GM19239 (cell line): ENCODE measurements at places on chromosomes 5 and 9.

GRCh38 chr5:78132507-78132906 is 162.0 kb downstream of the AP3B1 start:
- DNase-seq = no peak

DNA sequence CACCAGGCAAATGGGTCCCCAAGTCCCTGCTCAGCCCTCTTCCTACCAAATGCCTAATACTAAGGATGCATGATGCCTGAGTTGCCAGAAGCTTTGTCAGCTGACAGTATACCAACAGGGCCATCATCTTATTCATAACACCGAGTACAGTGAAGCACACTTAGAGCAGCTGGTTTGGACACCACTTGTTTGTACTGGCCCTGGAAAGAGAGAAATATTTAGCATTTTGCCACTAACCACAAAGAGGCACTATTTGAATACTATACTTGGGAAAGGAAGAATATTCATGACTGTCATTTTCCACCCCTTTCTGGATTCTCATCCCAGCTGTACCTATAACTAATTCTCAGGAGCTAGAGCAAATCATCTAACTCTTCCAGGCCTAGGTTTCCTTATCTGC is 364.4 kb upstream of the KIF2A start:
- no peak for DNase-seq

- DNase-seq = no peak
Measured at GRCh38 chr5:150157168-150157567, 1.5 kb upstream of the PDGFRB start.

- no peak for DNase-seq
Measured at GRCh38 chr5:14773588-14773987, 98.0 kb downstream of the ANKH start.

DNA sequence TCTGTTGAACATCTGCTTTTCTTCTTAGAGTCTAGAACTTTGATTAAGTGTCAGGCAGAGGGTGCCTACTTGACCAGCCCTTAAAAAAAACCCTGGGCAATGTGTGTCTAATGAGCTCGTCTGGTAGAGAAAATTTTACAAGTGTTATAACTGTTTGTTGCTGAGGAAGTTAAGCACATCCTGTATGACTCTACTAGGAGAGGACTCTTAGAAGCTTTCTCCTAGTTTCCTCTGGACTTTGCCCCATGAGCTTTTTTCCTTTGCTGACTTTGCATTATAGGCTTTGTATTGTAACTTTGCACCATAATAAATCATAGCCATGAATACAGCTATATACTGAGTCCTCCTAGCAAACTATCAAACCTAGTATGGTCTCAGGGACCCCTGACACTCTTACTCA is 39.4 kb downstream of the GNG10 start:
- no peak for DNase-seq

DNA sequence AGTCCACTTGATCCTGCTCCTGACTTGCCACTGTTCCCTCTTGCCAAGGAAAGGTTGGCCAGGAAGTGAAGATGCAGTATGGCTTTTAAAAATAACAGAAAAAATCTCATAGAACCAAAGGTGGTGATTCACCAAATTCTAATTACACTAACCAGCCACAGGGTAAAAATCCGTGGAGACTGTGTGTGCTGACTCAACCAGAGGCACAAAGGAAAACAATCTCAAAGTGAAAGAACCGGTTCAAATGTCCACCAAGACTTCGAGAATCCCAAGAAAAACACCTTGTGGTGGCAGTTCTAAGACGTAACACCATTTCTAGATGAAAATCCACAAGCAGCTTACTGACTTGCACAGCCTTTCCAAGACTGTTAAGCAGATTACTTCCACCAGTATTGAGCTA is 279.1 kb downstream of the TLE1 start:
- no peak for DNase-seq

DNA sequence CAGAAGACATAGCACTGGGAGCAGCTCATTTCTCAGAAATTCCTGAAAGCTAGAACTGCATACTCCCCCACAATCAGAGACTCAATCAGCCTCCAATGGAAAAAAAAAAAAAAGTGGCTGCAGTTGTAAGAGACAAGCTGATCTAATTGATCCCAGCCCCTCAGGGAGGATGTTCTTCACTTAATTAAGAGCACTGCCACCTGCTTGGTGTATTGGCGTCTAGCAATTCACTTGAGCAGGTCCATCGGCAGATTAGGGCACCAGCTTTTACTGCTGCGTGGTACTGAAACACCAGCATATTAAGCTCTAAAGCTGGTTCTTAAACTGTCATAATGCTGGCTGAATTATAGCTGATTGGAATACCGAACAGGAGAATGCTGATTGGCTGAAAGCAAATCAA is 1890.1 kb upstream of the WWC1 start:
- no peak for DNase-seq

DNA sequence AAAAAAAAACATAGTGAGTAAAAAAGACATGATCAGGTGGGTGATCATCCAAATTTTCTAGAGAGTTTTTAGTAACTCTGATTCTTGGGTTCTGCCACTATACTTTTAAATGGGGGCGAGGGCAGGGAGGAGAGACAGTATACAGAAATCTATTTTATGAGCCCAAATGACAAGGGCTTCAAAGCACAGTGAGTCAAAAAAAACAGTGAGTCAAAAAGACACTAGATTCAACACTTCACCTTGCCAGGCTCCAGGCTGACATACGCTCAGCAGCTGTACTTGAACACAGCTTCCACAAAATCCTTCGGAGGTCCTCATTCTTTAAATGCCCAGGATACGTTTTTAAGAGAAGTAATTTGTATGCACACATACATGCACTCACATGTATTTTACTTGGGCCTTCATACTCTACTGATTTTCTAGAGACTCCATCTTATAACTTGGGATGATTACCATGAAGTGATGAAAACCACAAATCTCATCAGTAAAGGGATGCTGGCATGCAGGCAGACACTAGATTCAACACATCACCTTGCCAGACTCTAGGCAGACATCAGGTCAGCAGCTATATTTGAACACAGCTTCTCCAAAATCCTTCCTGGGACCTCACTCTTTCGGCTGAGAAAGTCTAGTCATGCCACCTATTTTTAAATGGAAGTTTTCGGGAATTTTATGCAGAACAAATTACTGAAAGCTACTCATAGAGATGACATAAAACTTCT is 28.8 kb downstream of the NR3C1 start:
- DNase-seq = no peak

DNA sequence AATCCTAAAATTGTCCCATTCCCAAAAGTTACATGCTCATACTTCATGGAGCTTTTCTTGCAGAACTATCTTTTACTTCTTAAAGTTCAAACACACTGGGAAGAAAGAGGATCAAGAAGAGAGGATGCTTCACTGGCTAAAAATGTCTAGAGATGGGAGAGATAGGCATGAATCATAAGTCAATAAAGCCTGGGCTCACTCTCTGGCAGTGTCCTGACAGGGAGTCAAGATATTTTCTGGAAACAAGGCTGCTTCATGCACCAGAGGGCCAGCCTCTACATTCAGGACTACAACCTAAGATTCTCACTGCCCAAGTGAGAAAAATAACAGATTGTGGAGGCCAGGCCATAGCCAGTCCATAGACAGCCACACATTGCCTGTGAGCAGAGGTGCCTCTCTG is 1358.4 kb downstream of the EFNA5 start:
- no peak for DNase-seq

DNA sequence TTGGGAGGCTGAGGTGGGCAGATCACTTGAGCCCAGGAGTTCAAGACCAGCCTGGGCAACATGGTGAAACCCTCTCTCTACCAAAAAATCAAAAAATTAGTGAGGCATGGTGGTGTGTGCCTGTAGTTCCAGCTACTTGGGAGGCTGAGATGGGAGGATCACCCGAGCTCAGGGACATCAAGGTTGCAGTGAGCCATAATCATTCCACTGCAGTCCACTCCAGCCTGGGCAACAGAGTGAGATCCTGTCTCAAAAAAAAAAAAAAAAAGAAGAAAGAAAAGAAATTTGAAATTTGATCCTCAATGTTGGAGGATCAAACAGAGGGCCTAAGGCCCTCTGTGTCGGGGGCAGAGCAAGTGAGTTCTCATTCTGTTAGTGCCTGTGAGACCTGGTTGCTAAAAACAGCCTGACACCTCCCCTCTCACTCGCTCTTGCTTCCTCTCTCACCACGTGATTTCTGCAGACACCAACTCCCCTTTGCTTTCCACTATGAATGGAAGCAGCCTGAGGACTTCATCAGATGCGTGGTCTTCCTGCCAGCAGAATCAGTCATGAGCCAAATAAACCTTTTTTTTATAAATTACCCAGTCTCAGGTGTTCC is 8.4 kb upstream of the GOLPH3 start:
- no peak for DNase-seq

GRCh38 chr5:131966551-131966950 is 21.1 kb upstream of the MEIKIN start:
- no peak for DNase-seq

DNA sequence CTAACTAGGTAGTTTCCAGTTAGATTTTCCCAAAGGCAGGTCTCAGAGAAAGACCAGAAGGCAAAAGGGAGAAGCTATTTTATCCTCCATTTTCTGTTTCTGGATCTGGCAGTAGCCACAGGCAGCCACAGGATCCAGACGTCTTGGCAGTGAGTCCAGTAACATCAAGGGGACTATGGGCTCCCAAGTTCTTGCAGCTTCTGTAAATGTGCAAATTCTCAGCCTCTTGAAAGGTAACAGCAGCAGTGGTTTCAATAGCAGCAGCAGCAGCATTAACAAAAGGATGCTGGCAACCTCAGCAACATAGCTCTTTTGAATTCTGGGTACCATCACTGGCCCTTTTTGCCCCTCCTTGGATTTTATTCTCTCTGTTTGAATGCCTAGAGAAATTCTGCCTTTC is 27.1 kb upstream of the IL33 start:
- DNase-seq = no peak

DNA sequence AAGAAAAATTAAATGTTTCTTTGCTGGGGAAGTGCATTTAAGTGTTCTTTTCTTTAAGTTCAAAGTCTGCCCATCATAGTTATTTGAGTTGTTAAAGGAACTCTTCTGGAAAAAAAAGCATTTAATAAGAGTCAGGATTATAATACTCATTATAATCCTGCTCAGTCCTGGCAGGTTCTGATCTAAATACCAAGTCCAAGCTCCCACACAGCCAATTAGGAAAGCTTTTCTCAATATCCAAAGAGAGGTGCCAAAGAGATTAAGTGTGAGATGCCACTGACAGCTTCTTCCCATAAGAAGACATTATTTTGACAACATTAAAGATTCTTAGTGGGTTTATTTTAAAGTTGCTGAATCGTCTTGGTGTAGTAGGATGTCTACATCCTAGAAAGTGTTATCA is 235.2 kb upstream of the DAB2 start:
- no peak for DNase-seq

DNA sequence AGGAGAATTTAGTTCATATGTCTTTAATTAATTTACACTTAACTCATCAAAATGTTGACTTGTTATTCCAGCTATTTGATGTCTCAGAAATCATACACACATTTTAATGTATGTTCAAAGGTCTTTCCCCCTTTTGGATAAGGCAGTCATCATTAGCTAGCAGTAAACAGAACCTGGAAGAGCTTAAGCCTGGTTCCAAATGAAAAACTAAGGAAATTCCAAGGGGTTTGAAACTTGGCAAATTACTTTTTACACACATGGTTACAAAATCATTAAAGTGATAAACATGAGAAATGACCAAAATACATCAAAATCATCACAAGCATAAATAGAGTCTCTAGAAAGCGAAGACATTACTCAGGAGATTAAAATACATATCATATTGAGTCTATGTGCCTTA is 359.8 kb upstream of the ZNF608 start:
- DNase-seq = no peak

GRCh38 chr5:53448851-53449250 is 31.6 kb upstream of the FST start:
- DNase-seq = no peak

- DNase-seq = no peak
Measured at GRCh38 chr9:113446323-113446740, 17.2 kb upstream of the RGS3 start.

- DNase-seq = no peak
Measured at GRCh38 chr5:173567548-173567947, 48.9 kb downstream of the BOD1 start.

GRCh38 chr9:88406051-88406450 is 17.8 kb downstream of the SPIN1 start:
- DNase-seq = no peak

- DNase-seq = no peak
Measured at GRCh38 chr5:132987531-132988408, 24.3 kb upstream of the AFF4 start.

DNA sequence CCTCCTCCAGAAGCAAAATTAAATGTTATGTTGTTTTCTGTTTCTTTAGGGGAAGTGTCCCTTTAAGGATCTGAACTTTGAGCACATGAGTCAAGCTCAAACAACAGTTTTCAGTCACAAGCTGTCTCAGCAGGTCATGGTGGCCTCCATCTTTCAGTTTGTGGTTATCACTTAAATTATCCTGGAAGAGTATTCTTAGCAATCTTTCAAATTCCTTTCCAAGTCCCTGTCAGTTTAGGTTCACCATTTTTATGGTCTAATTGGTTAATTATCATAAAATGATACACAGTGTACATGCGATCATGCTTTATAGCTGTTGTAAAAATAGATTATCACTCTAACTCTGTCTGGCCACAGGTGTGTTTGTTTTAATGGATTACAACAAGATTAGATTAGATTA is 43.1 kb upstream of the SELENOP start:
- DNase-seq = no peak

GRCh38 chr5:176680226-176680563 is 32.9 kb downstream of the TSPAN17 start:
- no peak for DNase-seq

DNA sequence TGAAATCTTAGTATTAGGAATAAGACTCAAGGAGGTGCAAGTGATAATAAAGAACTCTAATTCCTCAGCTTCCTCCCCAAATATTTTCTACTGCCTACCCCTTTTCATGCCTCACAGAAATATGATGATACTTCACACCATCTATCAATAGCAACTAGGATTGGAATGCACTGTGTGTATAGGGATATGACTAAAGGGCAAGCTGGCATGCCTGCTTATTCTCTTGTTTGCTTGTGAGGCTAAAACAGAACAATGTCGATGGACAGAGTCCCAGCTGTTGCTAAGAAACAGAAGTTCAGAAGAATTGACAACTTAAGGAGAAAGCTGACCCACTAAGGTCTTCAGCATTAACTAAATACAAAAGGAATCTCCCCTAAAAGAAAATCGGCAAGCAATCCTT is 9.7 kb upstream of the CHD1 start:
- no peak for DNase-seq
